ENCODE measurements at places on chromosomes 5 and 9. TPM values are rescaled to one million over a fixed set of nuclear protein-coding genes. Genes with fewer than 3 reads are reported as not detected.

- DNase-seq = no peak
Measured at GRCh38 chr5:9533096-9533495, 12.8 kb downstream of the SEMA5A start.

DNA sequence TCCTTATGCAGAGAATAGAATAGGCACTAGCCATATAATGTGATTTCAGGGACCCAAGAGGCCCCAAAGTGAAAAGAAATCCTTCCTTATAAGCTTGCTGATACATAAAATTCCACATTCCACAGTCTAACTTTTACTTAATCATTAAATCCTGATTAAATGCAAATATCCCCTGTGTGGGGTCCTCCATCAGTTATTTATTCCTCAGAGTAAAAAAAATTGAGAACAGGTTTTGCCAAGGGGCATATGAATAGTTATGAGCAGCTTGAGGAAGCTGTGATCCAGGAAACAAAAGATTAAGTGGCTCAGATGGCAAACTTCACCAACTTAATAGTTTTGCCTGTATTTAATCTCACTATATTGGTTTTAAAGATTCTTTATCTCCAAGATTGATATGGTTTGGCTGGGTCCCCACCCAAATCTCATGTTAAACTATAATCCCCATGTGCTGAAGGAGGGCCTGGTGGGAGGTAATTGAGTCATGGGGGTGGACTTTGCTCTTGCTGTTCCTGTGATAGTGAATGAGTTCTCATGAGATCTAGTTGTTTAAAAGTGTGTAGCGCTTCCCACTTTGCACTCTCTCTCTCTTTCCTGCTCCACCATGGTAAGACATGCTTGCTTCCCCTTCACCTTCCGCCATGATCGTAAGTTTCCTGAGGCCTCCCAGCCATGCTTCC is 324.9 kb downstream of the NPR3 start:
- DNase-seq = no peak

DNA sequence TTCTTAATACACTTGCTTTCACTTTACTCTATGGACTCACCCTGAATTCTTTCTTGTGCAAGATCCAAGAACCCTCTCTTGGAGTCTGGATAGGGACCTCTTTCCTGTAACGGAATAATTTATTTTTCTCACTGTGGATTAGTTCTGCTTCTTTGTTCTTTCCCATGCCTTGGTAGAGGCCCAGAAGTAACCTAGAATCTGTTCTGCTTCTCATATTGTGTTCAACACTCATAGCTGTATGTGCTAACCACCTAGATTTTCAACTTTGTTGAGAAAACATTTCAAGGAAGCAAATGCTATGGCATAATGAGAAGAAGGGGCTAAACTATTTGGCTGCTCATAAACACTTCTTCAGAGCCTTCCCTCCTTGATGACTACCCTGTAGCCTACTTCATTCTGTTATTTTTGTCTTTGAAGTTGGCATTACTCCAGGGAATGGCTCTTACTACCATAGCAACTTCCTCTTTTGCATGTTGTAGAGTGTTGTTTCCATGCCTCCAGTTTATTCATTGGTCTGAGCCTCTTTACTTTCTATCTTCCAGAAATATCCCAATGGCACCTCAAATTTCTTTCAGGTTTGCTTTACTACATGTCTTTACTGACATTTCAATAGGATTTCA is 74.3 kb downstream of the KIAA0825 start:
- DNase-seq = no peak

GRCh38 chr9:11275158-11275695 is 662.4 kb upstream of the PTPRD start:
- DNase-seq = no peak

DNA sequence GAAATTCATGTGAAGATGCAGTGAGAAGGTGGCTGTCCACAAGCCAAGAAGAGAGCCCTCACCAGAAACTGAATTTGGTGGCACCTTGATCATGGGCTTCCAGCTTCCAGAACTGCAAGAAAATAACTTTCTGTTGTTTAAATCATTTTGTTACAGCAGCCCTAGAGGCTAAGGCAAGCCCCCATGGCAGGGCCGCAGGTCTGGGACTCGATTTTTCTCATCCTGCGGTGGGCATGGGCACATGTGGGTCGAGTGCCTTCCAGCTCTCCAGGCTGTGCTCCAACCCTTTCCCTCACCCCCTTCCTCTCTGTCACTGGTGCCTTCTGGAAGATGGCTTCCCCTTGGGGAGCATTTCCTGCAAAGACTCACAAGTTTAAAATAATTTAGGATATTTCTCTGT is 40.7 kb downstream of the AHRR start:
- no peak for DNase-seq

GRCh38 chr5:97751540-97751939 is 568.5 kb upstream of the RIOK2 start:
- DNase-seq = no peak

DNA sequence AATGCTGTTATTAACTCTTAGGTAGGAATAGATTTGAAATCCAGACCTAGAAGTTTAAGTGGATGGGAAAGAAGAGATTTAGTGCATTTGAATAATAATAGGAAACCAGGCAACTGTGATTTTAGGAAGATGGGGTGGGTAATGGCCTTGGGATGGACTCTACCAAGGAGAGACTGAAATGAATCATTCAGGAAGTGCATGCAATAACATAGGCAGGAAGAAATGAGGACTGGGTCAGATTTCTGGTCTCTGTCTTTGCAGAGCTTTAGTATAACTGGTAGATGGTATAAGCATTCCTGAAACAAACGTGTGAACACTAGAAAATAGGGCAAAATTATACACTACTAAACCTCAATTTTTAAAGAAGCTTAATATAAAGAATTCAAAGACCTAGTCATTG is 274.4 kb upstream of the CLINT1 start:
- DNase-seq = no peak

DNA sequence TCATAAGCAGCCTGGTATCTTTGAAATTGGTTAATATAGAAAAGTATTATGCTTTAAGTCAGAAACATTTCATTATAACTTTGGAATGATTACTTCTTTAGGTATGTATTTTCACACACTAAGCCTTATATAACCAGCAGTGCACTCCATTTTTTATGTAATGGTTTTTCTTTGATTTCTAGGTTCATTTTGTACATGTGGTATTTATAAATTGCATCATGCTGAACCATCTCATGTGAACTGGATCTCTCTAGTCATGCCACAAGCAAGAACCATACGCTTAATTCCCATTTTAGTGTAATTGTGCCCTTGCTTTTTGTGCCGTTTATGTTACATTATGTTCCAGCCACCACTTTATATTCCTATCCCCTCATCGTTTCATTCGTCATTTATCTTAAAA is 38.6 kb upstream of the SRP19 start:
- DNase-seq = no peak

- no peak for DNase-seq
Measured at GRCh38 chr5:41413074-41413473, 97.3 kb downstream of the PLCXD3 start.

DNA sequence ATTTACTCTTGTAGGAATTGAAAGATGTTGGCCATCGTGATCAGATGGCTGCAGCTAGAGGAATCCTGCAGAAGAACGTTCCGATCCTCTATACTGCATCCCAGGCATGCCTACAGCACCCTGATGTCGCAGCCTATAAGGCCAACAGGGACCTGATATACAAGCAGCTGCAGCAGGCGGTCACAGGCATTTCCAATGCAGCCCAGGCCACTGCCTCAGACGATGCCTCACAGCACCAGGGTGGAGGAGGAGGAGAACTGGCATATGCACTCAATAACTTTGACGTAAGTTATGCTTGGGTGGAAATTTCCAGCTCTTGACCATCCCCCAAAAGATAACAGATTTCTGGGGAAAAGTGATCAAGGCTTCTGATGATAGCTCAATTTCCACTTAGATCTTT is 50.6 kb downstream of the LRRTM2 start:
- peak; percentile 16 for DNase-seq

GRCh38 chr5:89133975-89134374 is 251.0 kb upstream of the MEF2C start:
- DNase-seq = no peak

- no peak for DNase-seq
Measured at GRCh38 chr5:112479418-112479817, 60.3 kb upstream of the EPB41L4A start.

Gene PRRC2B
- total RNA-seq = 141 TPM

Gene PAPPA
- not detected for total RNA-seq

Gene FOXD4
- total RNA-seq = not detected

Gene CCDC107
- 13.7 TPM for total RNA-seq

Gene SPINK6
- total RNA-seq = not detected

Gene MLANA
- not detected for total RNA-seq

Data from activated CD8-positive, alpha-beta T cell treated with anti-CD3 and anti-CD28 coated beads for 36 hours (primary cell).